Effector memory CD8-positive, alpha-beta T cell (primary cell): ENCODE measurements at places on chromosomes 1 and 21.

DNA sequence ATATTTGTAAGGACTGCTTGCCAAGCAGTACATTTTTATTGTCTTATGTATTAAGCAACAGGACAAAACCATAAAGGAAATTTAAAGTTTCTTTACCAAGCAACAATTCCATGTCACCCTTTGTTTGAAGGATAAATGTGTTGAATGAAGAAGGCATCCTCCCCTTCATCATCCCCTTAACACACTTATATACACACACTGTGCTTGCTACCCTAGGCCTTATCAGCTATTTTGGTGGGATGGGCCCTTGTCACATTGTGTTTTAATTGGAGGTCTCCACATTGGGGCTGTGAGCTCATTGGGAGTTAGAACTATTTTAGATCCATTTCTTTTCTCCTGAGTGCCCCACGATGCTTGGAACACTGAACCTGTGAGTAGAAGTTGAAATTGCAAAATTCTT, 1.9 kb downstream of the VANGL1 start:
- DNase-seq, result no peak
- peaks cover 3% of the 10 kb centered on the region for H3K36me3 ChIP-seq
- peaks cover 12% of the 10 kb centered on the region for H3K4me1 ChIP-seq
- H3K27me3 ChIP-seq, result peaks cover 21% of the 10 kb centered on the region

DNA sequence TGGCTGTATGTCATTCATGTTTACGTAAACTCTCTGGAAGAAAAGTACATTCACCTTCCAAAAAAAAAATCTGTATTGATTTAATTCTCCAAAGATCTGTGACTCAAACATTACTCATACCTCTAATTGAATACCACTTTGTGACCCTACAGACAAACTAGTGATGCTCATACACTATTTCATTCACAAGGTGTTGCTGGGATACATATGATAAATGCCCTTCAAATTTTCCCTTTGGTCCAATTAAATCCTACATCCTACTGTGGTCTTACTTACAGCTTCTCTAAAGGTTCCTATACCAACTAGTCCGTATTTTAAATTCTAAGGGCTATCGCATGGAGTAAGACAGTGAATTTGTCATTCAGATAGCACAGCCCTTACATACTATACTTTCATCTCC, 26.8 kb upstream of the CADM3 start:
- peaks cover 13% of the 10 kb centered on the region for H3K27me3 ChIP-seq
- DNase-seq, result no peak
- H3K4me3 ChIP-seq, result no peak overlapping the region
- H3K4me1 ChIP-seq, result no peaks in the 10 kb centered on the region
- no peak overlapping the region for H3K27ac ChIP-seq
- no peaks in the 10 kb centered on the region for H3K36me3 ChIP-seq

GRCh38 chr1:32063261-32063681, 9.5 kb upstream of the TMEM39B start:
- no peaks in the 10 kb centered on the region for H3K27me3 ChIP-seq
- peak overlapping the region; percentile 81 for H3K27ac ChIP-seq
- DNase-seq, result no peak
- no peak overlapping the region for H3K4me3 ChIP-seq
- peaks cover 47% of the 10 kb centered on the region for H3K36me3 ChIP-seq

- H3K36me3 ChIP-seq, result no peaks in the 10 kb centered on the region
- no peaks in the 10 kb centered on the region for H3K4me1 ChIP-seq
- no peak overlapping the region for H3K27ac ChIP-seq
- H3K4me3 ChIP-seq, result no peak overlapping the region
- no peaks in the 10 kb centered on the region for H3K27me3 ChIP-seq
- DNase-seq, result no peak
Measured at GRCh38 chr1:192100686-192101468, 57.4 kb upstream of the RGS18 start.

- no peaks in the 10 kb centered on the region for H3K36me3 ChIP-seq
- no peak for DNase-seq
- H3K27ac ChIP-seq, result no peak overlapping the region
Measured at GRCh38 chr1:36497207-36497606, 14.5 kb upstream of the CSF3R start.
